ENCODE measurements at places on chromosomes 5 and 9.

DNA sequence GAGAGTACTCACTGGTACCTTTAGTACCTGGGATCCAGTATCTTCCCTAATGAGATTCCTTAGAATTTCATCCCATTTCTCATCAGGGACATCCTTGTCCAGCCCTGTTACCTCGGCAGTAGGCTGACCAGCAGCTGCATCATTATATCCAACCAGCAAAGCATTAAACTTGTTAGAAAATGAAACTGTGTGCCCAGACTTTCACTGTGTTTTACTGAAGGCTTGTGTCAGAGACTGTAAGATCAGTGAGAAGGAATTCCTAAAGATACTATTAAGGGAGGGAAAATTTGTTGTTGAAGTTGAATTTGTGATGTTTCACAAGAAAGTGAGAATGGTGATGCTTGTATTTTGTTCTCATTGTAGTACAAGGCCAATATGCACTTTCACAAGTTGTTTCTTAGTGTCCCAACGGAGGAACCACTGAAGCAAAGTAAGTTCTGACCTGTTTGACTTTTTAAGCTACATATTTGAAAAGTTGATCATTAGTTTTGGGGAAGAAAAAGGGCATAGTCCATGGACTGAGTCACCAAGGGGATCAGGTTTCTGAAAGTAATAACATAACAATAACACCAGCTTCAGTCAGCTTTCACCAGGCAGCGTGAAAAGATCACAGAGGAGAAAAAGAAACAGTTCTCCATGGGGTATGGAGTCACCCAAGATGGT is 48.8 kb downstream of the GRAMD2B start:
- DNase-seq = no peak

DNA sequence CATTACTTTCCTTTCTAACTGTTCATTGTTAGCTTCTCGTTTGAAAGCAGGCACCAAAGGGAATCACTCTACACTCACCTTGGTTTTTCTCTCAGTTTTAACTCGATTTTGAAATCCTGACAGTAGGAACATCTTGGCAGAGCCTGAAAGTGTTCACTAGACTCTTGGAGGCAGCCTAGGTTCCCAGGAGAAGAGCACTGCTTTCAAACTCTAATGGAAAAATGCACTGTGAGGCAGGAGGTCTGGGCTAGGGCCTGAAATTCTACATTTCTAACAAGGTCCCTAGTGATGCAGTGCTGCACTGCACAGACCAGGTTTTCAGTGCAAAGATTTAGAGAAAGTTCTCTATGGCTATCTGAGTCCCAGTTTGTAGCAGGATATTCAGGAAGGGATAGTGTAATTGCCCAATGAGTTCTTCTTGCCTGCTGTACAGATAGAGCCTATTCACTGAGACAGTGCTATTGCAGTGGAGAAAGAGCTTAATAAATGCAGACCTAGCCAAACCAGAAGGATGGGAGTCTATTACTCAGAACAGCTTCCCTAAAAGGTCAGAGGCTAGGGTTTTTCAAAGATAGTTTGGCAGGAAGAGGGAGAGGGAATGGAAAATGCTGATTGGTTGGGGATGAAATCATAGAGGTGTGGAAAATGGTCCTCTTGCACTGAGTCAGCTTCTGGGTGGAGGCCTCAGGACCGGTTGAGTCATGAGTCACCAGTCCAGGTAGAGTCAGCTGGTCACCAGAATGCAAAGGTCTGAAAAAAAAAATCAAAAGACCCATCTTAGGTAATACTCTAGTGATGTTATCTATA is 153.9 kb downstream of the GPBP1 start:
- no peak for DNase-seq

DNA sequence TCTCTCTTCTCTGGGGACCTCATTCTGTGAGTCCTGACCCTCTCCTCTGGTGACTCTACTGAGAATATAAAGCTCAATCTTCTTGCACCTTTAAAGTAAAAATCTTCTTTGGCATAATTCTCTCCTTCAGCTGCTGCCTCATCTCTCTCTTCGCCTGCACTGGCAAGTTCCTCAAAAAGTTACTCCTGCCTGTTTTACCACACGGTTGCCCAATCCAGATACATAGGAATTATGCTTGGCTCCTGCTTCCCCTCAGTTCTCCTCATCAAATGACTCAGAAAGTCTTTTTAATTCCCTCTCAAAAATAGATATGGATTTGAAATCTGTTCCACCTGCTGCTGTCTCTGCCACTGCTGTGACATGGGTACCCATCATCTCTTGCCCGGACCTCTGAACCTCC is 14.4 kb upstream of the HRCT1 start:
- DNase-seq = no peak

GRCh38 chr5:38473008-38473407 is 83.4 kb downstream of the LIFR start:
- DNase-seq = no peak

DNA sequence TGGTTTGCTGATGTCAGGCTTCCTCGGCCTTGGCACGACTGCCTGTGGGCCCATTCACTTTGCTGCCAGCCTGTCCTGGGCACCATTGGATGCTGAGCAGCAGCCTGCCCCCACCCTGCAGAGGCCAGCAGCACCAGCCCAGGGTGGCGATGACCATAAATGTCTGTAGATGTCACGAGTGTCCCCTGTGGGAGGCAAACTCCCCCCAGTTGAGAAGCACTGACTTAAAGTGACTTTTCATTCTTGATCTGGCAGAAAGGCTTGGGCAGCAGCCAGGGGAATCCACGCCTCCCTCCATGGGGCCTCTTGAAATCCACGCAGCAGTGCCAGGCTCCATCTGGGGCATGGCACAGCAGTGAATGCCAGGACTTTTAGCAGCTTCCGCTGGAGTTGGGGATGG is 21.8 kb downstream of the IRX4 start:
- DNase-seq = no peak
